ENCODE measurements at places on chromosomes 13 and 19.

DNA sequence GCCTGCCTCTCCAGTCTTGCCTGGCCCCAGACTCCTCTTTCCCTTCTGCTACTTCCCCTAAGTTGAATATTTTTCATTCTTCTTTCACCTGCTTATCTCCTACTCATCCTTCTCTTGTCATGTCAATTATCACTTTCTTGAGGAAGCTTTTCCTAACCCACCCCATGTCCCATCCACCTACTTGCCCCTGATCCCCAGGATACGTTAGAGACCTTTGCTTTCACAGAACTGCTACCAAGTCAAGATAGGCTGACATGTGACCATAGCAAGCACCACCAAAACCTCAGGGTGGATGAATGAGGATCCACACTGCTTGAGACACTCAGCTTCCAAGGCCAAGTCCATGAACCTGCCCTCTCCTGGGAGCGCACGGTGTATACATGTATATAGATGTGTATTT is 131.5 kb downstream of the DNAJC15 start:
- DNase-seq = no peak

DNA sequence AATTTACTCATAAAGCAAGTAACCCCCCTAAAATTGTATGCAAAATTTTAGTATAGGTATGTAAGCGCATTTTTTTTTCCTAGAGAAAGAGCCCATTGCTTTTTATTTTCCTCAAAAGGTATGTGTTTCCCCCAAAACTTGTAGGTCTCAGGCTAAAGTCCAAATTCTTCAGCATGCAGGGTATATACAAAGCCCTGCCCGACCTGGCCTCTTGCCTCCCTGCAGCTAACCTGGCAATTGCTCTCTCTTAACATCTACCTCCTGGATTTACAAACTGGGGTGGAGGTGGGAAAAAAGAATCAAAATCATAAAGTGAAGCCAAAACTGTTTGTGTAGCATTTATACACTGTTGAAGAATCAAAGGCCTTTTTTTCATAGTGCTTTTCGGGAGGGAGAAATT is 107.8 kb downstream of the KCNRG start:
- no peak for DNase-seq

DNA sequence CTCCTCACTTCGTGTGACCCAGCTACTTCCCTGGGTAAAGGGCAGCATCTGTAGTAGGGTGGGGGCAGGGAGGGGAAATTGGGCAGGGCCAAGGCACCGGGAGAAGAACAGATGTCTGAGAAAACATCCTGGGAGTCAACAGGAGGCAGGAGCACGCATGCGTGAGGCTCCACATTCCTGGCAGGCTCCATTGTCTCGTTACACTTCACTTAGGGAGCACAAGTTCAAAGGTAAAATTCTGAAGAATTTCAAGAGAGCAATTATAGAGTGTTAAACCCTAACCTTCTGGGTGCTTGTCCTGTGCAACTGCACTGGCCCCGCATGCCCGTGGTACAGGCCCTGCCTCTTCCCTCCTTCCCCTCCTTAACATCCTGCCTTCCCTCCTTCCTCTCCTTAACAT is 79.6 kb upstream of the POMP start:
- DNase-seq = no peak

DNA sequence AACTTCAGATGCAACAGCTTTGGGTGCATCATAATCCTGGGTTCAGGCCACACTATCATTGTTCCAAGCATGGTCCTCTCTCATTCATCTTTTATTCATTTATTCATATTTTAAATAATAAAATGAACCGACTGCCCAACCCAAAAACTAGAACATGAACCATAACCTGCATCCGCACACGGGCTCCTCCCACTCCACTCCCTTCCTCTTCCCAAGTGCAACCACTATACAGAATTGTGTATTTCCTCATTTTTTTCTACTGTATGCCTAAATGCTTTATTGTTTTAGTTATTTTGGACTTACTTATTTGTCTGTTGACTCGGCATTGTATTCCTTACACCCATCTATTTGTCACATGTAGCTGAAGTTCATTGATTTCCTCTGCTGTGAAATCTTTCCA is 30.7 kb upstream of the POMP start:
- DNase-seq = no peak

- no peak for DNase-seq
Measured at GRCh38 chr13:37306778-37307544, 201.5 kb upstream of the CSNK1A1L start.

GRCh38 chr19:17235300-17235970 is 9.4 kb downstream of the OCEL1 start:
- peak; percentile 92 for DNase-seq

- peak; percentile 81 for DNase-seq
Measured at GRCh38 chr13:51148952-51149573, 38.0 kb upstream of the C13orf42 start.

GRCh38 chr13:20465218-20465879 is 60.3 kb downstream of the CRYL1 start:
- peak; percentile 34 for DNase-seq

DNA sequence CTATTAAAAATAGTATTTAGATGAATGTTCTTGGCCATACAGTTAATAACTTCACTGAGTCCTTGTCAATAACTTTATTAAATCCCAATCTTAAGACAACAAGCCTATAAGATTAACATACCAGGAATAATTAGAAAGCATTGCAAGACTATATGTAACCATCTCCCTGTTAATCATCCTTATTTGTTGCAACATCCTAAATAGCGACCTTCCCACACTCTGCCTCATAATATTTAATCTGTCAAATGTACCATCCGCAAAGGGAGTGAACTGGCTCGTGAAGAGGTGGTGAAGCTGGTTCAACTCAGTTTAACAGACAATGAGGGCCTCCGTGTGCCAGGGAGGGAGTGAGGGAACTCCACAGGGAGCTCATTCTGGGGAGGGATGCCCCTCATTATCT is 33.9 kb downstream of the KL start:
- DNase-seq = no peak

DNA sequence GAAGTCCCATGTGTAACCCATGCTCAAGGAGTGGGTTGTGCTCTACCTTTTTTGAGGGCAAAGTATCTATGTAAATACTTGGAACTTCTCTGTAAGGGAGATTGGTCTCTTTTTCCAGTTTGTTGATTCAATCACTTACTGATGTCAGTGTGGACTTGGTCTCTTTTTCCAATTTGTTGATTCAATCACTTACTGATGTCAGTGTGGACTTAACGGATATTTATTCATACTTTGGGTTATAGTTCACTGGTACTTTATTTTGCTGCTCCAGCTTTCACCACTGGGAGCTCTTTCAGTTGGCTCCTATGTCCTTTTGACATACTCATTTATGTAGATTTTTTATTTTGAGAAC is 36.4 kb downstream of the COG3 start:
- DNase-seq = no peak

GRCh38 chr19:33195645-33196347 is 1.7 kb downstream of the LRP3 start:
- DNase-seq = no peak

- no peak for DNase-seq
Measured at GRCh38 chr19:42091300-42091699, 15.3 kb downstream of the ZNF574 start.

Measured in stomach (tissue), 19 donors.